Type B pancreatic cell (in vitro differentiated cells): ENCODE measurements at places on chromosomes 13 and 19. TPM values are rescaled to one million over a fixed set of nuclear protein-coding genes. Genes with fewer than 3 reads are reported as not detected.

ZNF835 gene
- 0.12 and 0.74 TPM in 2 replicates for total RNA-seq

ZNF541 gene
- total RNA-seq, result not detected in 2 replicates

UCHL3 gene
- 31.1 and 38.8 TPM in 2 replicates for total RNA-seq

DNA sequence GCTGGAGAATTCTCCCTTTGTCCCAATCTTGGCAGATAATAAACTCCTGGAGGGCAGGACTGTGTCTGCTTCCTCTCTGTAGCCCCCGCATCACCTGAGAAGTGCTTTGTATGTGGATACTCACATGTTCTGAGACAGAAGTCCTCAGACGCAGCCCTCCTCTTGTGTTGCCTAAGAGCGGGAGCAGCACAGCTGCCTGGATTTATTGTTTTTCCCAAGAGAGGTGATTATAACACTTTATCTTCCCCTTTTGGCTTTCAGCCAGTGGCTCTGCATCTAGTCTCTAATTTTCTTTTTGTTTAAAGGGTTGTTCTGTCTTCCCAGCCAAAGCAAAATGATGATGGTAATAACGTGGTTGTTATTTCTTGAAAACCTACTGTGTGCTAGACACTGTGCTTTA lies 36.1 kb downstream of the OLFM4 start:
- H3K4me1 ChIP-seq, result peaks cover 26% of the 10 kb centered on the region
- H3K36me3 ChIP-seq, result no peaks in the 10 kb centered on the region
- no peak for DNase-seq
- H3K27ac ChIP-seq, result no peak overlapping the region
- H3K4me3 ChIP-seq, result no peak overlapping the region

GRCh38 chr13:97239943-97240787 lies 18.0 kb downstream of the MBNL2 start:
- peaks cover 76% of the 10 kb centered on the region for H3K4me1 ChIP-seq
- H3K4me3 ChIP-seq, result no peak overlapping the region
- peaks cover 39% of the 10 kb centered on the region for H3K36me3 ChIP-seq
- DNase-seq, result no peak
- H3K27me3 ChIP-seq, result no peaks in the 10 kb centered on the region

- peaks cover 10% of the 10 kb centered on the region for H3K36me3 ChIP-seq
- no peak for DNase-seq
- no peak overlapping the region for H3K27ac ChIP-seq
- H3K27me3 ChIP-seq, result peaks cover 4% of the 10 kb centered on the region
- H3K4me3 ChIP-seq, result no peak overlapping the region
These were observed 5.8 kb downstream of the UBA52 start for GRCh38 chr19:18577365-18577914.

DNA sequence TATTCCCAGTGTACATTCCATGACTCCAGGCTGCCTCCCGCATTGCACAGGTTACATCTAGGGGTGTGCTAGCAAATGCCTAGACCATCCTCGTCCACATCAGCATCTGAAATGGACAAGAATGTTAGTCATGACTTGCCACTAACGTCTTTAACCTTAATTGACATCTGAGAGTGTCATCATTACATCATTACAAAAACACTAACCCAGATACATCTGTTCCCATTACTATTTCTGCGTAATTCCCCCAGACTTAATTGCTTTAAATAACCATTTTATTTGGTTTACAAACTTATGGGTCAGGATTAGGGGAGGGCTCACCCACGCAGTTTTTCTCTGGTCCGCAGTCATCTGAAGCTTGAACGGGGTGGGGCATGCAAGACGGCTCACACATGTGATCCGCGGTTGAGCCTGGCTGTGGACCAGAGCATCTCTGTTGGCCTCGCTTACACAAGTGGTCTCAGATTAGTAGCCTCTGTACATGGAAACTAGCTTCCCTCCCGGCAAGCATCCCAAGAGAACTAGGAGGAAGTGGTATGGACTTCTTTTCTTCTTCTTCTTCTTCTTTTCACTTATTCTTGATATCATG lies 15.9 kb downstream of the KL start:
- DNase-seq, result no peak
- H3K27me3 ChIP-seq, result peaks cover 3% of the 10 kb centered on the region
- no peak overlapping the region for H3K27ac ChIP-seq
- H3K36me3 ChIP-seq, result no peaks in the 10 kb centered on the region

DNA sequence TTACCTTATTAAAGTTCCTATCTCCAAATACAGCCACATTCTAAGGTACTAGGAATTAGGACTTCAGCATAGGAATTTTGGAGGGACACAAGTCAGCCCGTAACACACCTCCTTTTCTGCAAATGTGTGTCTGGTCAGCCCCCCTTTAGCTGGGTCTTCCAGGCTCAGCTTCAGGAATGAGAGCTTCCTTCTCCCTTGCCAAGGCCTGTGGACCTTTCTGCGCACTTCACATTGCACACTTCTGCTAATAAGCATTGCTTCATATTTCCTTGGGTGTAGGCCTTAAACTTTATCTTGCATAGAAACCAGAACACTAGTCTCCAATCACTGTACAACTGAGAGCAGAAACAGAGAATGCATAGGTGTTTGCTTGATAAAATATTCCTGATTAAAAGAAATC lies 4.5 kb upstream of the STK24 start:
- peak overlapping the region; percentile 96 for H3K27ac ChIP-seq
- DNase-seq, result no peak
- no peaks in the 10 kb centered on the region for H3K27me3 ChIP-seq
- no peaks in the 10 kb centered on the region for H3K36me3 ChIP-seq
- no peak overlapping the region for H3K4me3 ChIP-seq
- H3K4me1 ChIP-seq, result peaks cover 53% of the 10 kb centered on the region

DNA sequence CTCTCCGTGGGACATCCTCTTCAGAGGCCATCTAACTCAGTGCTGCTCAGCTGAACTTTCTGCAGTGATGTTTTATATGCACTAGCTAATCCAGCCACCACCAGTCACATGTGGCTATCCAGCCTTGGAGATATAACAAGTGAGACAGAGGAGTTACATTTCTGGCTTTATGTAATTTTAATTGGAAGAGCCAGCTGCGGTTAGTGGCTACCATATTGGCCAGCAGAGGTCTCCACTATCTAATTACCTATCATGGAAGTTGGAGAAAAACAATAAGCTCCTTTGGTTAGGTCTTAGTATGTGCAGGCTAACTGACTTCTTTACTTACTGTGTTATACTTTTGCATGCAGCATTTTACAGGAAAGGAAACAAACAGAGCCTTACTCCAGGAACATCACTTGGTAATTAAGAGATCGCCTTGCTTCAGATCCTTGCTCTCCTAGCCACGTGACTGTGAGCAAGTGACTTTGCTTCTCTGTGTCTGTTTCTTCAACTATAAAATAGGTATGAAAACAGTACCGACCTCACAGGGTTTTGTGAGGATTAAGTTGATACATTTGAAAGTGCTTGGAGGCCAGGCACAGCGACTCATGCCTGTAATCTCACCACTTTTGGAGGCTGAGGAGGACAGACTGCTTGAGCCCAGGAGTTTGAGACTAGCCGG lies 1.6 kb upstream of the KLK10 start:
- H3K36me3 ChIP-seq, result no peaks in the 10 kb centered on the region
- H3K27ac ChIP-seq, result peak overlapping the region; percentile 41
- no peaks in the 10 kb centered on the region for H3K4me1 ChIP-seq
- H3K27me3 ChIP-seq, result peaks cover 73% of the 10 kb centered on the region
- no peak for DNase-seq
